ENCODE measurements at places on chromosomes 7 and 10.
A peak's percentile ranks its signal among the peaks of the same experiment; 100 is the strongest.

DNA sequence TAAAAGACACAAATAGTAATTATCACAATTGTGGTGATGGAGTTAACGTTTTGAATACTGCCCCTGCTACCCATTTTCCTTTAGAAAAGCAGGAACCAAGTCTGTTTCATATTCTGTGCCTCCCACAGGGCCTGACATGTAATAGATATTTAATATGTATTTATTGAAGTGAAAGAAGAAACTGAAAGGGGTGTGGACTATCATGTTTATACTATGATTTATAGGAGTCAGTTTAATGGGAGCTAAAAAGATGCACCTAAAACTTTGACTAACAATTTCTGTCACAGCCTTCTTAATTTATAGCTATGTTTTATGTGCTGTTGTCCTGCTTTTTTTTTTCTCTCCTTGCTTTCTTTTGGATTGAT is 24.1 kb upstream of the BHLHA15 start:
- DNase-seq: no peak

GRCh38 chr7:151432658-151433521 is 7.1 kb downstream of the CRYGN start:
- peak; percentile 50 for DNase-seq

DNA sequence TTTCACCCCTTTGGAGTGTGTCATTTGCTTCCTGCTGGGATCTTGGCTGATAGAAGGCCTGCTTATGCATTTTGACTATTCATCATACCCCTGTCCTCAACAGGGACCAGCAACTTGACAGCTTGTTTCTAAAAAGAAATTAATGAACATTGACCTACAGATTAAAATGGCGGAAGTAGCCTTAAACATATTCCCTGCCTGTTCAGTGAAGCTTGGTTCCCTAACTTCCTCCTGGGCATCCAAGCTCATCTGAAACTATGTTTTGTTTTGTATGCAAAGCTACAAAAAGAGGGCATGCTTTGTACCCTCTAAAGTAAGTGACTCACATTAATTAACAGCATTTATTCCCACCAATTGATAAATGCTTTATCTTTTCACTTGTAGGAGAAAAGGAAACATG is 26.8 kb upstream of the CDK14 start:
- DNase-seq: no peak

DNA sequence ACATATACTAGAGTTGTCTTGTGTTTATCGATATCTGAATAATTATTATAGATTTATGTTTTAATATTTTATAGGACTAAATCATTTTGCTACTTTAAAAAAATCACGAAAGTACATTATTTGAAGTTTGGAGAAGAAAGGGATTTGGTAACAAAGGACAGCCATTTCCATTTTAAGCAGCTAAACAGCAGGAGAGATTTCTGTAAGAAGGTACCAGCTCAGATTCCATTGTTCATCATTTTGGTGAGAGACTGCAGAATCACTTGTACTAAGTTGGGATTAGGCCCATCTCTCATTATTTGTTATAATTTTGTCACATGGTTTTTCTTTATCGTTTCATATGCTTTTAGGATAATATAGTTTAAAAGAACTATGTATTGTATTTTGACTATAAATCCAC is 46.7 kb downstream of the PALS2 start:
- DNase-seq: no peak

DNA sequence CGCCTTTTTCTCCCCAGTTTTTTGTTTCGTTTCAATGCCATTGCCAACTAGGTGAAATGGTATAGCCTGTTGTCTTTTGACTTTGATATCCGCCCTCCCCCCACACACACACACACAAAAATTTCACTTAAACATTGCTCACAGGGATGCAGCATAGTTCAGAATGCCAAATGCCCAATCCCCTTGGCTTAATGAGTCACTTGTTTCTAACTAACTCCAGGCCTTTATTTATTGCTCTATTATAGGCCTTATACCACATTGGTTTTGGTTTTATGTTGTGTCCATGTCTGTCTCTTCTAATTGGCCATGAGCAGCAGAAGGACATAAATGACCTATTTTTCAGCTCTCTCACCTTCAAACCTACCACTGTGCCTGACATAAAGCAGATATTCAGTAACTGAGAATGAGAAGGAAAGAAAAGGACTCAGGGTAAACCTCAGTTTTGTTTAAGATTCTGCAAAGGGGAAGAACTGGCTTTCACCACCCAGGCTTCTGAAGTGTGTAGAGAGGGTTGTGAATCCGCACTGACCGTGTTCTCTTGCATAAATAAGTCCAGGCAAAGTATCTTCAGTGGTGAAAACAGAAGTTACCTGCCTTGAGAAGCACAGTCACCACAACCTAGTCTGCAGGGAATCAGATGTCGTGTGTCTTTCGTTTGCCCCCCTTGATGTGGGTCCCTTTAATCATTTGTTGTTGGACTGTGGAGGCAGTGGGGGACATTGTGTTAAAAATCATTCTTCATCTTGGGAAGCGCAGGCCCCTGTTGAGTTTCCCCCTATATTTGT is 139.8 kb downstream of the CELF2 start:
- DNase-seq: no peak

DNA sequence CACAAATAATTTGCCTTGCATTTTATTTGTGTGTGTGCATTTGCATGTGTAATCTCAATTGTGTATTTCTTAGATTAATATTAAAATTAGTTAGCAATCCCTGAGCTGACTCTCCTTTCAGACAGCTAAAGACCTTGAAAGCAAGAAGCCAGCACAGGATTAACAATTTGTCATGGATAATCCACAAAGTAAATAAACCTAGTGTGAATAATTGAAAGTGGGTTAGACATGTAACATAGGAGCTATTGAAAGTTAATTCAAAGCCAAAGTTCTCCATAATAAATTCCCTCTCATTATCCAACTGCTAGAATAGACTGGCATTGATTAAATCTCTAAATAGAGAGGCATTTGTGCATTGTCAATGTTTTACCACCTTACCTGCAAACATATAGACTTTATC is 326.1 kb downstream of the PLXDC2 start:
- DNase-seq: no peak

GRCh38 chr10:34739915-34740314 is 75.2 kb downstream of the PARD3 start:
- DNase-seq: no peak

GRCh38 chr10:76119515-76119914 is 688.1 kb downstream of the LRMDA start:
- DNase-seq: no peak

DNA sequence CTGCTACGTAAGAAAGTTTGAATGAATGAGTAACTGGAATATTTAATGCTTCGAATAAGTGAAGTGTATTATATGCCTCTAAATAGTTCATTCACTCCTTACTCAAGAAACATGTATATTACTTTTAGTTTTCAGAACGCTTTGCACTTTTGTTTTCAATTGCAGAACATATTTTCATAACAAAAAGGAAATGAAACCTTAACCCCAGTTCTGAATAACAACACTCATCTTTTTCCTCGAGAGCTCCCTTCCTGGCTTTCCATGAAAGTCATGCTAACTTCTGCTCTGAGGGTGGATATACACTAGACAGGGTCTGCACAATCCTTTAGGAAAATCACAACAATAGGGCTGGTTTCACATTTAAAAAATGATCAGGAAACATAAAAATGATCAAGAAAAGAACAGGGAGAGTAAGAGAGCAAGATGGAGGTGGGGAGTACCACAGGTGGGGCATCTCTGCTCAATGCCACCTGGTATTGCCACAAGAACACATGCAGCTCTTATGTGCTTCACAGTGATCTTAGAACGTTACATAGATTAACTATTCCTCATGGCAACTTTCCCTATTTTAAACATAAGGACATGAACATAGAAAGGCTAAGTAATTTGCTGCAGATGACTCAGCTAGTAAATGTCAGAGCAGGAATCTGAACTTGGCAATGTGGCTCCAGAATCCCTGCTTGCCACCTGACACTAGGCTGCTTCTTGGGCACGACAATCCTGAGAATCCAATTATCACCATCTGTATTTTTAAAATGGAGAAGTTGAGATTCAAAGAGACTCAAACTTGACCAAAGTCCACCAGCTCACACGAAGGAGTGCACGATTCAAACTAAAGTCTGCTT is 219.5 kb upstream of the AOAH start:
- no peak for DNase-seq

GRCh38 chr7:80781561-80781979 is 137.3 kb downstream of the SEMA3C start:
- no peak for DNase-seq

- DNase-seq: no peak
These were observed 16.8 kb downstream of the DMBT1 start for GRCh38 chr10:122577311-122577885.

- no peak for DNase-seq
These were observed 86.9 kb downstream of the VTI1A start for GRCh38 chr10:112533916-112534315.

- DNase-seq: peak; percentile 22
These were observed 523 bp downstream of the PURB start for GRCh38 chr7:44884621-44885393.

DNA sequence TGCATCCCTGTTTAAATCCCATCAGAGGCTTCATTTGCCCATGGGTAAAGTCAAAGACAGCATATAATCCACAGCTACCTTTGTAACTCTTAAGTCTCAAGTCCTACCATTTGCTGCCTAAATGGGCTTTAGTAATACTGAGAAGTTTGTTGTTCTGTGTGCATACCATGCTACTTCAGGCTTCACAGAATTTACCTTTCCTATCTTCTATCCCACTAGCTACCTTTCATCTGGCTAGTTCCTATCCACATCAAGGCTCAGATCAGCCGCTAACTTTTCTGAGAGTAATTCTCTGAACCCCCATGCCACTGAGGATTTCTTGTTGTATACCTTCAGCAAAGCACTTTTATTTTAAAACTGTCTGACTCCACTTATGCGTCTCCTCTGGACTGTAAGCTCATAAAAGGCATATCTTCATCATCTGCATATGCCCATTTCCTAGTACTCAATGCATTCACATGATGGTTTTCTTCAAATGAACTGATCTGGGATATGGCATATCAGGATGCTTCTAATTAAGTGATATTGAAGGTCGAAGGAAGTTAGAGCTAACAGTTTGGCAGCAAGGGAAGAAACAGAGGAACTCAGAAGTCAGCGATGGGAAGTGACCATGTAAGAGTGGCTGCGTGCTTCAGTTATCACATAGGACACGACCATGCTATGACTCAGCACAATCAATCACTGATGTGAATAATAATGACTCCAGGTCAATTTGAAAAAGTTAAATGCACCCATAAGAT is 283.9 kb upstream of the DKK1 start:
- DNase-seq: no peak

GRCh38 chr10:86768412-86769062 is 12.1 kb downstream of the BMPR1A start:
- no peak for DNase-seq

GRCh38 chr10:33483124-33483815 is 148.8 kb upstream of the NRP1 start:
- DNase-seq: no peak

DNA sequence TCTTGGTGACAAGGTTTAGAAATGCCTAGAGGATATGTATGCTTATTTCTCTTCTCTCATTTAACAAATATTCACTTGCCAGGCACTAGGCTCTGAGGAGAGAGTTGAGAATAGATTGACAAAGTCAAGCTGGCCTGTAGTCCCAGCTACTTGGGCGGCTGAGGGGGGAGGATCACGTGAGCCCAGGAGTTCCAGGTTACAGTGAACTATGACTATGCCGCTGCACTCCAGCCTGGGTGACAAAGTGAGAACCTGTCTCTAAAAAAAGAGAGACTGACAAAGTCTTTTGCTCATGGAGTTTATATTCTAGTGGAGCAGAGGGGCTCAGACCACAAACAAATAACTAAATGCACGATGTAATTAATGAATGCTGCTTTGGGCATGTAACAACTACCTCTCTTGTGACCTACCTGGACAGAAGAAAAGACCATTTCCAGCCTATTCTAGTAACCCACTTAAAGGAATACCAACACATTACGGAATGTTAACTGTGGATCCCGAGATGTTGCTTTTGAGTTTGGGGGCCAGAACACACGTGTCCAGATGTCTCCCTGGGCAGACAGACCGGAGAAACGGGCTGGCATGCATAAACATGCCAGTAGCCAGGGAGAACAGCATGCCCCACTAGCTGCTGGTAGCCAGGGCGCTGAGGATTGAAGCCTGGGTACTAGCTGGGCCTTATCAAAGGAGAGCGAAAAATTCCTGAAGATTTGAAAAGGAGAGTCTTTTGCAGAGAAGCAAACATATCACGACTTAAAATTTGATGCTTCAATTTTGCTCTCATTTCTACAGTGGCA is 2.6 kb upstream of the BMPR1A start:
- no peak for DNase-seq

DNA sequence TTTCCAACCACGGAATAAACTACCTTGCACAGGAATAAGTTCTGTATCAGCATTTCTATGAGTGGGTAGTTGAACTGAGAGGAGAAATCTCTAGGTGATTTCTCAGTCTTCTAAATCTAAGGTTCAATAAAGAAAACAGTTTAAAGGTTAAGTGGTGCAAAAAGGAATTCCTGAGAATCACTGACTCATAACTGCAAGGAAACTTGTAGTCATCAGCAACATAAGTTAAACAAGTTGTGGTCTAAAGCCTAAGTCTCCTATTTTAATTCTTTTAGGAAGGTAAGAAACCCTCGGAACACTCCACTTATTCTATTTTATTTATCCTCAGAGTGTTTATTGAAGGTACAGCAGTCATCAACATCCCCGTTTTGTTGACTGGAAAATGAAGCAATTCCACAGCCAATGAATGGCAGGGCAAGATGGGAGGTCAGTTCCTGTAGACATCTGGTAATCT is 92.4 kb upstream of the PIK3CG start:
- DNase-seq: no peak

DNA sequence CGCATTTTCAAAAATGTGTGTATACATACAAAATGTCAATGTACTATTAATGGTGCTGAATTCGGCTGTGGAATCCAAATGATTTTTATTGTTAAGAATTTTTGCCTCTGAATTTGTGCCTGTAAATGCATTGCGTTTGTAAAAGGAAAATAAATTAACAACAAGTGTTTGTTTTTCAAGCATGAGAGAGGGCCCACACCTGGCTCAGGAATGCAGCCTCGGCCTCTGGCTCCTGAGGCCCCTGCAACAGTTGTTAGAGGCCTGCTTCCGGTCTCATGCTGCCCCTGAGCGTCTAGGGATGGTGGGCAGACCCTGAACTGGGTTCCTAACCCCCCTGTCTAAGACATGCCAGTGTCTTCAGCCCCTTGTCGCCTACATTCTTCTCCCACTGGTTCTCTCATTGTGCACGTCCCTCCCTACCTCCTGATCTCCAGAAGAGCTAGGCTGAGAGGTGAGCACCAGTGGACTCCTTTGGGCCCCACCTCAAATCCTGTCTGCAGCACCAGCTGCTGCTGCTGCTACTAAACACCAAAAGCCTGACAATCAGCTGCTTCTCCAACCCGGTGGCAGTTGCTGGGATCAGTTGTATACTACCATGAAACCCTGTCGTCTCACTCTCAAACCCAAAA is 1.9 kb upstream of the BTBD16 start:
- DNase-seq: no peak

GRCh38 chr7:151251689-151252560 is 3.4 kb upstream of the SMARCD3 start:
- DNase-seq: no peak

DNA sequence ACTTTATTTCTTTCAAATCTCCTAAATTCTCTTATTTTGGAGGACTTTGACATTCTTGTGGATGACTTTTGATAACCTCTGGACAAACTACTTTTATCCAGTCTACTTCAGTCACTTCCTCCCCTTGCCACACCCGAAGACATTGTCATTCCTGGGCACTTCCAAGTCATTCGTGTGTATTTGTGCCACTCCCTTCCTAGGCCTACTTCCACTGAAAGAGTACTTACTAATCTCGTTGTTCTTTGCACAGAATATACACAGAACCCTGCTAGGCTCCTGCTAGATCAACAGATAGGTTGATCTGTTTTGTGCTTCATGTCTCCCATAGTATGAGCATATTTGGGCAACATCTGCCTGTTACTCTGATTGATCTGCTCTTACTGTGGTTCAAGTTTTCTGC is 355.4 kb downstream of the HGF start:
- no peak for DNase-seq
